ENCODE measurements at places on chromosomes 16 and 17.

- DNase-seq: no peak
These were observed 968.1 kb downstream of the CDH11 start for GRCh38 chr16:64153718-64154117.

GRCh38 chr17:32693194-32693897 lies 183.6 kb downstream of the MYO1D start:
- no peak for DNase-seq

DNA sequence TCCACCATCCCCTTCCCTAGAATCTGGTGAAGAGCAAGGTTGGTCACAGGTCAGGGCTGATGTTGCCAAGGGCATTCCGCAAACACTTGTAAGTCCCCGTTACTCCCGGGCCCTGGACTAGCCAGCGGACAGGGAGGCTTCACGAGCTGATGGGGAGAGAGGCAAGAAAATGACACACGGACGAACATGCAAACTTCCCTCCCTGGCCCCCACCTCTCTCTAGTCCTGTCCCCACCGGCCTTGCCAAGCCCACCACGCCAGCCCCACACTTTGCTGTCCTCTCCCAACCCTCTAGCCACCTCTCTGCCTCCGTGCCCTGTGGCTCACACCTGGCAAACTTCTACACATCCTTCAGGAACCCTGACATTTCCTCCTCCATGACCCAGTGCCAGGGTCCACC lies 54.8 kb downstream of the RPH3AL start:
- DNase-seq: no peak

DNA sequence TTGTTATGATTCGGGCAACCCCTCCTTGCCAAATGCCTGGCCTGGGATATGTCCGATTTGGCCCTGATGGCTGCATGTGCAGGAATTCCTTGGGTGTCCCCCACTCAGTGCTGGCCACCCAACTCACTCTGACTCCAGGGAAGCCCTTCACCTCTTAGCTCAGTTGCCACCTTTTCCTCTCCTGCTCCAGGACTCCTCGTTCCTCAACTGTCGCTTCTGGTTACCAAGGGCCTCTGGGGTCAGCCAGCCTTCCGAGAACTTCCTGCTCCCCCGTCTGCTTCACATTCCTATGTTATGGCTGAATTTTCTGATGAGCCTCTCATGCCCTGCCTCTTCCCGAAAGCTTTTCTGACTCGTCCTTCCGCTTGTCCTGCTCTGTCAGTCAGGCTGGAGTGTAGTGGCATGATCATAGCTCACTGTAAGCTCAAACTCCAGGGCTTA lies 63.5 kb downstream of the SPACA3 start:
- DNase-seq: no peak

DNA sequence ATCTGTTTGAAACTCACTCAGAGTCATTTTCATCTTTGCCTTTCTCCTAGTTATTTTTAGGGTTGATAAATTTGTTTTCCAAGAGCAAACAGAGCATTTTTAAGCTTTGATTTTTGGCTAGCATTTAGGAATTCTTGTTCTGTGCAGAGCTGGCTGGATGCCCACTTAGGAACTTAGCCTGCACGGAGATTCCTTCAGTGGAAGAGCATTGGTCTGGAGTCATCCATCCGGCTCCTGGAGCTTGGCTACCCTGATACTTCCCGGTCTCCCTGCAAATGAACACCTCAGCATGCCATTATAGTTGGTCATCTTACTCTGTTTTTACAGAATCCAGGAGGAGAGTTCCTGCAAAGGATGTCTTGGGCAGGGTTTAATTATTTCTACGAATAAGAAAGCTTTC lies 57.1 kb downstream of the SPECC1 start:
- no peak for DNase-seq

- DNase-seq: no peak
These were observed 77.1 kb upstream of the TBC1D3K start for GRCh38 chr17:37847102-37847501.
